ENCODE measurements at places on chromosomes 13 and 19.

DNA sequence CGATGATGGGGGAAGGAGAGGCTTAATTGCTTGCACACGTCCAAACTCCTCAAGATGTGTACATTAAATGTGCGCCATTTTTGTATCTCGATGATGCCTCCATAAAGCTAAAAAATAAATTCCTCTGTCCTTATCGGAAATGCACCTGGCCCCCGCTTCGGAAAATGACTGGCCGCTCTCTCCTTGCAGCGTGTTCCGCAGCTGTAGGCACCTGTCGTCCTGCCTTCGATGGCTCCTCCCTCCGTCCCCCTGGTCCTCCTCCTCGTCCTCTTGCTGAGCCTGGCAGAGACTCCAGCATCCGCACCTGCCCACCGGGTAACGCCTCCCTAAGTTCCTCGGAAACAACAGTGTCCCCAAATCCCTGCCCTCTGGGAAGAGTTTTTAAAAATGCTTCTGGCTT is 1.1 kb downstream of the GALP start:
- no peak for DNase-seq

- DNase-seq: no peak
Observed at GRCh38 chr13:32822771-32823170, 193.5 kb upstream of the KL start.

- no peak for DNase-seq
Observed at GRCh38 chr13:74061926-74062595, 72.1 kb downstream of the KLF12 start.

DNA sequence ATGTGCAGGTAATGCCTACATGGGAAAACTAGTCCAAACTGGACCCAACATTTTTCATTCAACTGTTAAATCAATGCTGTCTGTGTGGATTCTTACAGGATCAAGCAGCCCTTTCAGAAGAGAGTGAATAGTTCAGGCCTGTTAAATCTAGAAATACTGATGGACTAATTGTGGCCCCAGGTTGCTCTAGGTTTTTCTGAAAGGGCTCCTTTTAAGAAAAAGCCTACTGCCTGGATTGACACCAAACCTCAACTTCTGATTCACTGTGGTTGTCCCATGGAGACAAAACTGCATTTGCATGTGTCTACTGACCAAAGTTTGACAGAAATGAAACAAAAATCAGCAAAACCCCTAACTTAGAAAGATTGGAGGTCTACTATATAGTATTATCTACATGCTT is 437.0 kb downstream of the KLF12 start:
- no peak for DNase-seq

DNA sequence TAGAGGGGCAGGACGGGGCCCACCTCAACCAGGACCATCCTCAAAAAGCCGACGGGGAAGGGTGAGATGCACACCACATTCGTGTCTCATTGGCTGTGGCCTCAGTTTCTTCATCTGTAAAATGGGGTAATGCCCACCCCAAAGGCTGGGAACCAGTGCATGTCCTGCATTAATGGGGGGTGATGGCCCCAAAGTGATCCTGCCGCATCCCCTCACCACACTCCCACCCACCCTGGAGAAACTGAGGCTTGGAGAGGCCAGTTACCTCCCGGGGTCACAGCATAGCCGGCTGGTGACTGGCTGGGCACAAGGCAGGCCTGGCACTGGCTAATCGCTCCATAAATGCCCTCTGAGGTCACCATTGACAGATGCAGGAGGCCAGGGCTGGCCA is 640 bp upstream of the MIDN start:
- DNase-seq: no peak

- no peak for DNase-seq
Observed at GRCh38 chr19:939922-940321, 14.1 kb downstream of the ARID3A start.

DNA sequence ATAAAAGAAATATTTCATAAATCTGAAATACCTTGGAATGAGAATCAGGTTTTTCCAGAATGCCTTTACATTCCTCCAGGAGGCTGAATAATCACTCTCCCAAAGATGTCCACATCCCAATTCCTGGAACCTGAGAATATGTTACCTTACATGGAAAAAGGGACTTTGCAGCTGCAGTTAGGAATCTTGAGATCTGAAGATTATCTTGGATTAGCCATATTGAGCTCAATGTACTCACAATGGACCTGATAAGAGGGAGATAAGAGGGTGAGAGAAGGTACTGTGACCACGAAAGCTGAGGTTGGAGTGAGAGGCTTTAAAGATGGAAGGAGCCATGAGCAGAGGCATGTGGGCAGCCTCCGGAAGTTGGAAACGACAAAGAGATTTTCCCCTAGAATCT is 36.8 kb upstream of the MBNL2 start:
- DNase-seq: no peak
